ENCODE measurements at places on chromosomes 6 and 20.

DNA sequence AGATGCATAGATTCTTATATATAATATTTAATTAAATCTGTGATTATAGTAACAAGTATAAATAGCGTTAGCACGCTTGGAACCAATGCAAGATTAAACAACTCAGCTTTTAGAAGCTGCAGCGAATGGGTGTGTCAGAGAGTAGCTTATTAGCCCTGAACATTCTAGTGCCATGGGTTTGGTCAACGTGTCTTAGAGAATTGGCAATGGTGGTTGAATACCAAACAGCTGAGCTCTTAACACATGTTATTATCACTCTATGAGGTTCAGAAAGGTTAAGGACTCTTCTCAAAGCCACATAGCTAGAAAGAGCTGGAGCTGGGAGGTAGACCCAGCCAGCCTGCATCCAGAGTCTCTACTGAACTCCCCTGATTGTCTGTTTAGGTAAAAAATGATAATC, 284.2 kb upstream of the CHD6 start:
- DNase-seq = no peak

DNA sequence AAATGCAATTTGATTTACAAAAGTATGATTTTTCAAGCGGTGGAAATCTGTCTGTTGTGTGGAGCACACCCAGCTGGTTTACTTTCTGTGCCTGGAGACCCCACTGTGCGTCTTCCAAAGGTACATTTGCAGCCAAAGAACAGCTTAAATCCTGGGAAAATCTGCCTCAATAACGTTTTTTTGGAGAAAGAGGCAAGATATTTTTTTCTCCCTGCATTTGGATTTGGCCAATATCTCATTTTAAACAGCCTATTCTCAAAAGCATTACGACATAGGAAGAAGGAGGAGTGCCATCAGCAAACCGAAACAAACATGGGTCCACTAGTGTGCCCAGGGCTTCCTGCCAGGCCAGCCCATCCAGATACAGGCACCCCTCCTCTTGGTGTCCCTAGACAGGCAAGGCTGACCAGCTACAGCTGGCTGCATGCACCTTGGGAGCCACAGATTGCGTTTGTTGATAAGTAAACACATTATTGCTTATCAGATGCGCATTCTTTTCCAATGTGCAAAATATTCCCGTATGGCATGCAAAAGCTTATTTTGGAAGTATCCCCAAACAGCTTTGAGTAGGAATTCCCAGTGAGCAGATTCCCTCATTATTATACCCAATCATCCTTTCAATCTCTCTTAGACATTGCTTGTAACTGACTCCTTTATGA, 184.5 kb upstream of the MARCKS start:
- DNase-seq = no peak

GRCh38 chr6:155201461-155202226, 62.2 kb upstream of the CLDN20 start:
- no peak for DNase-seq

DNA sequence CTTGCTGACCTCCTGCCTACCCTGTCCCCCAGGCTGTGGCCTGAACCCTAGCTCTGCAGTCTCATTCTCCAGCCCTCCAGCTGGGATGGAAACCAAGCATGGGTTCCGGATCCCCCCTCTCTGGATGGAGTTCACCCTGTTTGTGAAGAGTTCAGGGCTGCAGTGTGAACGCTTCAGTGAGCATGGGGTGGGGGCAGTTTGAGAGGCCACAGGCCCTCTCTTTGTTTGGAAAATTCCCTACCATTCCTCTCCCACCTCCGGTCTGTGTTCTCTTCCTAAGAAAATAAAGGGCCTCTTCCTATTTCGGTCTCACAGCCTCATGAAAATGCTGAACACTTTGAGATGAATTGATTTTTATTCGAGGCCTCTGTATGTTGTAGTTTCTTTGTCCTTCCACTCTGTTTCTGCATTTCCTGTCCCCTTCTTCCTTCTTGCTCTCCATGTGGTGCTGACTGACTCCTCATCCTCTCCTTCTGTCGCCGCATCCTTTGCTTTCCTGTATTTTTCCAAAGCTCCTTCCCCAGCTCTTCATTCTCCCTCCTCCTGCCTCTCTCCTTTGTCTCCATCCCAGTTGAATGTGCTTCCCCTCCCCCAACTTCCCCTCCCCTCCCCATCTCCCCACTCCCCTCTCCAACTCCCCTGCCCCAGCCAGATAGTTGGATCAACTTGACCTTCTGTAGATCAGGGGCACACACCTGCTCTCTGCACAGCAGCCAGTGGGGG, 2.4 kb upstream of the KCNK5 start:
- DNase-seq = no peak

DNA sequence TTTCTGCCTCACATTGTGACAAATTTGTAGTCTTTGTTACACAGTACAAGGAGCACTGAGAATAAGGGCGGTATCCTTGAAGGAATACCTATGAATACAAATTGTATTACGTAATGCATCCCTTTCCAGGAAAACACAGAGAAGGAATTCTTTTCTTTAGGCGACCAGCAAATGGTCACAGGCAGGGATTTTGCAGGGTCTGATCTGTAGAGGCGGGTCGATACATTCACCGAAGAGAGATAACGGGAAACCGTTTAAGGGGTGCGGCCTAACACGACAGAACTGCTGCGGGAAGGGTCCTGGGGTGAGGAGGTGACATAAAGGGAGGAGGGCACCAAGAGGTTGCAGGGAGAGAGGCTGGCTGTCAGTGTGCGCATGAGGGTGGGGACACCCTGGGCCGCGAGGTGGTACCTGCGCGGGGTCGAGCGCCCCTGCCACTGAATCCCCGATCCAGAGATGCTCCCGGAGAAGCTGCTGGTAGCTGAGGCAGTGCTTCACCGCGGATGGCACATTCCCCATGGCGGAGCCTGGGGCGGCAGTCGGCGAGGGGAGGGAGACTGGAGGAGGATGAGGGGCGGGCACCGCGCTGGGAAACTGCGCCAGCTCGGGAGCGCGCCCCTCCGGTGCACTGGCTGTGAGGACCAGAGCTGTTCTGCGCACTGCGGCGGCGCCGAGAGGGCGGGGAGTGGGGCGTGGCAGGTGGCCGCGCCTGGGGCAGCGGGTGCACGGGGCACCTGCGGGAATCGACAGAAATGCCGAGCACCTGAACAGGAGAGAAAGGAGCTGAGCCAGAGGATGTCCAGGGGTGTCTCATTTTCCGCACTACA, at the start of gene HMGCLL1:
HMGCLL1 (minus strand) TSS at position 656 of the 827 bp plus-strand sequence; CDS start at position 519, 137 bp downstream.
- no peak for DNase-seq

DNA sequence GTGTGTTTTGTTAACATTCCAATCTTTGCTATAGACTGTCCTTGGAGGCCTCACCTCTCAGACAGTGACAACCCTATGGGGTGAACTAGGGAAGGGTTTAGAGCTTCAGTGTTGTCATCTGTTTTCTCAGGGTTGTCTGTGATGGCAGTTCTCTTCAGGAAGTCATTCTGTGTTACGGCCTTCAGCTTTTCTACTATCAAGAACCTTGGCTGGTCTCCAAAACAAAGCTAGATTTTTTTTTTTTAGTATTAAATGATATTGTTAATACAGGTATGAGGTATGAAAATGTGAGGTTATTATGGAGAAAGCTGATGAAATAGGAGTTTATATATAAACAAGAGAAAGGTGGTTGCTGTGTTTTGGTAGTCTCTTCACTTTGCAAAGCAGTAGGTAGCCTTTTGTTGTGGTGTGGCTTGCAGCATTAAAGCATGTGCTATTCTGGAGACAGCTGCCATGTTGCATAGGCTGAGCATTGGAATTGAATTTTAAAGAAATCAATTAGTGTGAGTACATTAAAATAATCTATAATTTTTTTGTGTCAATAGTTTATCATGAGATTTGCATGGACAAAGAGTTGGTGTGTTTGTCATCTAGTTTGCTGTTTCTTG, 162.6 kb downstream of the CARMIL1 start:
- no peak for DNase-seq

GRCh38 chr6:1055015-1055921, 256.6 kb upstream of the FOXQ1 start:
- no peak for DNase-seq

DNA sequence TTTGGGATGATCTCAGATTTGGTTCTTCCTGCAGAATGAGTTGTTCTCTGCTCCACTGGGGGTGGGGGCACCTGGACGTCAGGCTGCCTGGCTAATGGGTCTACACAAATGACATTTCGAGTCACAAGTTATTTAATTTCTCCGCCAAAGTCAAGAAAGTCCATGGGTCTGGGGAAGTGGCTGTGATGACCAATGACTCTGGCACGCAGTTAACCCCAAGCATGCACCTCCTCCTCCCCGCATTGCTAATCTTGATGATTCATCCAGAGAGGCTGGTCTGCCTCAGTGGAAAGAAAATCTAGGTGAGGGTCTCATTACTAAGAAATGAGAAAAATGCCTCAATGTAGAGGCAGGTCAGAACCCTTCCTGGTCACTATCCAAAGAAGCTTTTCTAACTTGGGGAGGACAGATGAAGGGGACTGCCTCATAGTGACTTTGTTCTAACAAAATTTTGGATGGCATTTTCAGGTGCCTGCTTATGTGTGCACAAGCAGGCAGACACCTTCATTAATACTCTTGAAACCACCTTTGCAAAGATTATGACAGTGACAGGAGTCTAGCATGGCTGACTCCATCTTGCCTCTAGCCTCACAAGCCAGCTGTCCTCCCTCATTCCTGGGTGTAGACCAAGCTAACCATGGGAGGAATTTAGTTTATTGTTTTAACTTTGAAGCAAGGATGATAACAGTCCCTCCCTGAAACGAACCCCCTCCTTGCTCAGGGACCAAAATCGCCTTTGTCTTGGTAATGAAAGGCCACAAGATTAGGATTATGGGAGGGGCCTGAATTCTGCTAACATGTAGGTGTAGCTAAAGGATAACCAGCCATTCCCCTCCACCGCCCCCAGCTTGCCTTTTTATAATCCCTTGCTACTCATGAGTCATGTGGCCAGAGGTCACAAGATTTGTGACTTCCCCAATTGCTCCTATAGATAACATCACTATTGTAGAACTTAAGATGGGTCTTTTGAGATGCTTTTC, 98.6 kb upstream of the MRPS10 start:
- no peak for DNase-seq

- no peak for DNase-seq
Observed at GRCh38 chr6:159726255-159726917, 920 bp upstream of the WTAP start.
